ENCODE measurements at places on chromosomes 5 and 9.
A peak's percentile ranks its signal among the peaks of the same experiment; 100 is the strongest.

- DNase-seq, result no peak
Observed at GRCh38 chr9:100587375-100587774, 9.5 kb downstream of the CAVIN4 start.

GRCh38 chr9:36317766-36318165, 59.5 kb upstream of the GNE start:
- peak; percentile 7 for DNase-seq

- DNase-seq, result no peak
Observed at GRCh38 chr9:135926402-135927194, 19.3 kb upstream of the CAMSAP1 start.

DNA sequence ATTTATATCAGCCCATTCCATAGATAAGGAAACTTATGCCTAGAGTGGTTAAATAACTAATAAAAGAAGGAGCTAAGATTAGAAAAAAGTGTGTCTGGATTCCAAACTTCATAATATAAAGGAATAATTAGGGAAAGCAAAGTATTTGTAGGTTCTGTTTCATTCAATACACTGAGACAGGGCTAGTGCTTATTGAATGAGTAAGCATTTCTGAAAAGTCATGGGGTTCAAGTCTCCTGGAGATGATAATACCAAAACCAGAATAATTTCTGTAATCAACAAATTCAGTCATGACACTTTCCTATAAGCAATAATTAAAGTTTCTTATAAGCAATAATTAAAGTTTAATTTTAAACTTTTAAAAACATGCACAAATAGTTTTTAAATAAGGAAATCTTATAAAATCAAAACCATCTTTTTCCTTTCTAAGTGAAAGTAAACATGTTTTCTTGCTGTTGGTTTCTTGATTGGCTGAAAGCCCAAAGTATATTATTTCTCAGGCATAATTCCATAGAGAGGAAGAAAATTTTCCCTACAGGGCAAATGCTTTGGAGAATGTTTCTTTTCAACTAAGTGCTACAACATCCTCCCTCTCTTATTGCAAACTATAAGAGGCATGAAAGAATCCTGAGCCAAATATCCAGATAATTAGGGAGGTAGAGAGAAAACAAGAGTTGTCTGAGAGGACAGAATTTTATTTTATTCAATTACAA, 510.2 kb downstream of the PRELID2 start:
- DNase-seq, result no peak

DNA sequence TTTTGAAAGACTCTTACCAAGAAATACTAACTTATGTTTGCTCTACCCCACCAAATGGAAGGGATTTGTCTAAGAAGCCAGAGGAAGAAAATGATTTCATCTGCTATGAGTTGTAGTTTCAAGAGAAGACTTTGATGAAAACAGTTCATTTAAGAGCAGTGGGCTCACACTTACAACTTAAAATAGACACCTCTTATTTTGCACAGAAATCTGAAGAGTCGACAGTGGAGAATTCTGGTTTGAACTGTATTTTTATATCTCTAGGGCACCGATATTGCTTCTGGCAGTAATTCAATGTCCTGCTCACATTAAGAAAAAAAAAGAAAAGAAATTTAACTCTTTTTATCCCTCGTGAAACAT, 1.9 kb upstream of the DAB2 start:
- DNase-seq, result no peak

GRCh38 chr5:65967288-65968066, 41.1 kb downstream of the ERBIN start:
- DNase-seq, result no peak

- peak; percentile 19 for DNase-seq
Observed at GRCh38 chr9:123225374-123225813, 43.0 kb downstream of the STRBP start.

Measured in NCI-H2081 (cell line).